CMK (cell line): ENCODE measurements at places on chromosomes 1 and 21.

DNA sequence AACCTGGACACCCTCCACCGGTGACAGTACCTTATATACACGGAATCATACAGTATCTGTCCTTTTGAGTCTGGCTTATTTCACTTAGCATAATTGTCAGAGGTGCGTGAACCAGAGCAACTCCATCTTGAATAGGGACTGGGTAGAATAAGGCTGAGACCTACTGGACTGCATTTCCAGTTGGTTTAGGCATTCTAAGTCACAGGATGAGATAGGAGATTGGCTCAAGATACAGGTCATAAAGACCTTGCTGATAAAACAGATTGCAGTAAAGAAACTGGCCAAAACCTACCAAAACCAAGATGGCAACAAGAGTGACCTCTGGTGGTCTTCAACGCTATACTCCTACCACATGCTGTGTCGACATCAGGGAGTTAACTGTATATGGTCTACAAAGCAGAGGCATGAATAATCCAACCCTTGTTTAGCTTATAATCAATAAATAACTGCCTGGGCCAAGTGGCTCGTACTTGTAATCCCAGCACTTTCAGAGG is 1.4 kb upstream of the FDPS start:
- DNase-seq: no peak

GRCh38 chr1:22222723-22223122 is 79.8 kb upstream of the WNT4 start:
- no peak for DNase-seq

DNA sequence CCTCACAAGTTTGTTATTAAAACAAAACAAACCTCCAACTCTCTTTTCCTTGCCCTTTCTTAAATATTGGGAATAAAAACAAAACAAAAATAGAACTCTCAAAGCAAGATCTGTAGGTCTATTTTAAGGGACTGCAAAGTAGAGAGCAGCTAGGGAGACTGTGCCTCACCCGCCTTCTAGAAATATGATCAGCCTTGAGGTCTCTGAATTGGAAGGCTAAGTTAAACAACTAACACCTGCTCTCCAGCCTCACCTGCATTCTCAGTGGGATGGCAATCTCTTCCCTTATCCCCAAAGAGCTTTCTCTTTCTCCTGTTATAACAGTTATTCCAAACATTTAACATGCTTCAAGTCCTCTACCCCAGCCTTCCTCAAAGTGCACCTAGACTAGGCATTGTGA is 75.5 kb upstream of the TNR start:
- no peak for DNase-seq

GRCh38 chr1:151346769-151347522 is at the start of gene RFX5:
RFX5 (minus strand) TSS chr1:151347252; CDS start chr1:151346320, 932 bp downstream.
- peak; percentile 96 for DNase-seq

DNA sequence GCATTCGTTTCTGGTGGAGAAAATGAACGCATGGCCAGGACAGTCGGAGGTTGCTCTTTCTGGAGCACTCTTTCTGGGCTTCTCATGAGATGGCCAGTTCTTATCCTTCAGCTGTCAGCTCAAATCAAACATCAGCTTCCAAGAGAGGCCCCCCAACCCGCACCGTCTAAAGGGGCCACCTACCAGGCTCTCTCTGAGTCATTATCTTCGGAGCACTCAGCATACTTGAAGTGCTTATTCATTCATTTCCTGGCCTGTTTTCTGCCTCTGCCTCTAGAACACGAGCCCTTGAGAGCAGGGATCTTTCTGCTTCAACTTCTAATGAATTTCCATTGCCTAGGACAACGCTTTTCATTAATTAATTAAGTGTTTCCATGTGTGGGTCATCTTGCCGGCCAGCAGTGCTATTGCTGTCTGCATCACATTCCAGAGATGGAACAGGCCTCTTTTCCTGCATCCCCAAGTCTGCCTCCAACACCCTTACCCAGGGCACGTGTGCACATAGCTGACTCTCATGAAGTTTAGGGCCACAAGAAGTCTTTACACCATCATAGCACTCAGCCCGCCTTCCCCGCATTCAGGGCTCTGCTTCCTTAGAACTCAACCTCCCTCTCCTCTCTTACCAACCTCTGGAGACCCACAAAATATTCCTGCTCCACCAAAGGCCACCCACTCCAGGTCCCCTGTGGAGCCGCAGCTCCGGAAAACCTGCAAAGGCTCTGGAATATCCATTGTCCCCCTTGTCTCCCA is 52.1 kb upstream of the LAPTM5 start:
- DNase-seq: no peak

DNA sequence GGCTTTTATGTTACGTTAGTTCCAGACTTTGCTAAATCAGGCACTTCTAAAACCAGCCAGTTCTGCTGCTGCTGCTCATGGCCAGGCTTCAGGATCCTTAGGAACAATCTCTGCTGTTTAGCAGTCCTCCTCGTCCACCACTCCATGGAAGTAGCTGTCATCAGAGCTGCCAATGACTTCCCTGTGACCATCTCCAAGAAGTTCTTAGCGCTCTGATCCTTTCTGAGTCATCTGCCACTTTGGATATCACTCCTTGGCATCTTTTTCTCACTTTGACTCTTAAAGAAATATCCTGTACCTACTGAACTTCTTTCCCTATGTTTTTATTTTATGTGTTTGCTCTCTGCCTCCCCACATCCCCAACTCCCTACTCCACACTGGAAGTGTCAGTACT is 14.7 kb upstream of the IRF2BP2 start:
- DNase-seq: no peak

GRCh38 chr1:169305356-169305755 is 62.2 kb downstream of the NME7 start:
- DNase-seq: no peak

DNA sequence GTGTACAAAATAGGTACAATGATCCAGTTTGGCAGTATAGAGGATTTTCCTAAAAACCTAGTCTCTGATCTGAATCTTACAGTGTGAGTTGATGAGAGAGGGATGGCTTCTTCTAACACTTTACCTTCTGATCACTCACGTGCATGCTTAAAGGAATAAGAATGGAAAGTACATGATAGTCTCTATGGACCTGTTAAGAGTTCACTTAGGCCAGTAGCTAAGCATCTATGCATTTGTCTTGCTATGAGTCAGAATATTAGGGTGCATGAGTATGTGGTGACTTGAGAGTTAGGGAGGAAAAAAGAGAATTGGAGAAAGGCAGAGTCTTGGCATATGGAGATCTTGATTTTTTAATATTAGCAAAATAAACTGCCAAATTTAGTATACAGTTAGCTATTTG is 206.3 kb downstream of the COL11A1 start:
- DNase-seq: no peak

DNA sequence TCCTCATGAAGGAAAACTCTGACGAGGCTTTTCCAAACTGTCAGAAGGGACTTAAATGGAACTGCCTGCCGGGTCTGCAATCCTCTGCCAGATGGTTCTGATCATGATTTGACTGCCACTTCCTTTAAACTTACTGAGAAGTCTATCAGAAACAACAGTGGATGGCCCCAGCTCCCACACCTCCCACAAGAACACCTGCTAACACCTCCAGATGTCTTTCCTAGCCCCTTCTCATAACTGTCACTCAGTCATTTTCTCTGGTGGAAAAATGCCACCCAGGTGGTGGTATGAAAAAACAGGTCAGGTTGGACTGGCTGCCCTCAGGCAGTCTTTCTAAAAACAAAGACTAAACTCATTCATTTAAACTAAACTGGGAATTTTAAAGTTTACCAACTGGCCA is 66.7 kb upstream of the ABCD3 start:
- DNase-seq: no peak

DNA sequence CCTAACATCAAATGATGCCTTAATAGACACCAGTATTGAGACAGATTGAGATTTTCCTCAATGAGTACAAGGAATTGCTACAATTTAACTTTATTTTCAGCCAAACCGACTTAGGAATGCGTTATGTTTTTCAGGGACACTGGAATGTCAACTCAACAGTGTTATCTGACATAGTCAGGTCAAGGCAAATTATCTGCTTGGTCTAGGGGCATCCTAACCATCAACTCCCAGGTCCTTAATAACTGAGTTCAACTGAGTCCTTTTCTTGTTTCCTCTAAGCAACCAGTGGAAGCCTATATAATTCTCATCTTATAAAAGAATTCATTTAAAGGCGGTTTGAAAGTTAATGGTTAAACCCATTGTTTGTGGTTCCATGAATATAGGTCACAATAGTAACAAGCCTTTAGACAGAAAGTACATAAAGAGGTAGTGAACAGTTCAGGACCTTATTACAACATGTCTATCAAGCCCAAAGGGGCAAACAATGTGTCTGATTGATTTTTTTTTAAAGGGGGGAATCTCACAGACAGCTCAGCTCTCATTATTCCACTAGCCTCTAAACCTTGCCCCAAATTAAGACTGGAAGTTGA is 32.3 kb upstream of the NR5A2 start:
- DNase-seq: no peak

DNA sequence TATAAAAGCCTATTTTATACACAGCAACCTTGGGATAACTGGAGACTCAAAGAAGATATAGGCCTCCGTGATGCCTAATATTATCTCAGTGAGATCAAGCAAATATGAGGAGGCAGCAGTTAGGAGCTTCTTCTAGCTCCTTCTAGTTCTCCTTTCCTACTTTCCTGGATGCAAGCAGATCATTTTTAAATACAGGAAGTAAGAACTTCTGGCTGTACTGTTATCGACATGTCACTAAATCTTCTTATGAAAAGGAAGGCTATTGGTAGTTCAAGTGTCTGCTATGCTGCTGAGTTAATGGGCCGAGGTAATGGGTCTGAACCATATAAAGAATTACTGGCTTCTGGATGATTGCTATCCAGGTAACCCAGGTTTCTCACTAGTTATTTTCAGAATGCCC is 15.9 kb downstream of the HSPA13 start:
- DNase-seq: no peak

DNA sequence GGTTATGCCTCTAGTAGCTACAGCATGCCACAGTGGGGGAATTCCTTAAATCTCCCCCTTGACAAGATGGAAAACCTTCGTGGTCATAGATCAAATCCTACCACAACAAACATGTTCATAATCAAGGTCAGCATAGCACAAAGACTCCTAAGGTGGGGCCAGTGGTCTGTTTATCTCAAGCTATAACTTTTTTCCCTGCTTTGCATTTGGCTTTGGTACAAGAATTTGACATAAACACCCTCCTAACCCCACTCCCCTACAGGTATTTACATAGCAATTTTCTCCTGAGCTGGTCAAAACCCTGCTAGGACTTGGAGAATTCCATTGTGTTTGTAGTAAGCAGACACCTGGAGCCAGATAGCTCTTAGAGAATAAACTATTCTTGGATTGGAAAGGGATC is 58.5 kb downstream of the HIVEP3 start:
- no peak for DNase-seq

DNA sequence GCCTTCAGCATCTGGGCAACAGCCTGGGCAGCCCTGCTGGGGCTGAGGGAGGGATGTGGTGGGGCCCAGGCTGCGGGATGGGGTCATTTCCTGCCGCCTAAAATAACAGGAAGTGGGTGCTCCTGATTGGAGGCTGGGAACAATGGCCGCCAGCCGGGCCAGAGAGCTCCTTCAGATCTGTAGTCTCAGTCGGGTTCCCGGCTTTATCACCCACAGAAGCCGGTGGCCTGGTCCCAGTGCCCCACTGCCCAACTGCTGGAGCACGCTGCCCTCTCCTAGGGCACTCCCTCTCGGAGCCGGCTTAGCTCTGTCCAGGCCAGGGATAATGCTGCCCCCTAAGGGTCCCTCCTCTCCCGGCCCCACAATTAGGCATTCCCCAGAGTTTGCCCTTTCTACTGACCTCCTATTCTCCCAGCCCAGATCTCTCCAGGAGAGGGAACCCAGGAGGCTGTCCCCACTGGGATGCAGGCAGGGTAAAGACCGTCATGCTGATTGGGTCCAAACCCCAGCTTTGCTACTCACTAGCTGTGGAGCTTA is 5.1 kb downstream of the MAP7D1 start:
- DNase-seq: no peak

GRCh38 chr1:37472281-37472680 is 2.1 kb upstream of the ZC3H12A start:
- DNase-seq: no peak

GRCh38 chr1:46723901-46724300 is 5.0 kb upstream of the EFCAB14 start:
- no peak for DNase-seq

- no peak for DNase-seq
Observed at GRCh38 chr1:203168256-203168786, 7.3 kb downstream of the MYBPH start.

DNA sequence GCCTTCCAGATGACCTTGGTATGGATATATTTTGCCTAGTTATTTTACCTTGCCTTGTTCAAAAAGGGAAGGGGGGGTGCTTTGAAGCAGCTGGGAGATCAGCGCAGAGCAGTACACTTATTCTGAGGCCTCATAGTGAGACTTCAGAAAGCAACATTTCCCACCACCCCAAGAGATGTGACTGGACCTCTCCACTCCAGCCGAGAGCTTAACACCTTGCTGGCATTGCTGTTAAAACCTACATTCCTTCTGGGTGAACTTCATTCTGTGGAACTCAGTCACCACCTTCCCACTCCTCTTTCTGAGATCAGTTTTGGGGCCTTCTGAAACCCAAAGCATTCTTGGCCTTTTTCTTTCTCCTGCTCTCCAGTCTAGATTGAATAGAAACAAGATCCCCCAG is 148.7 kb downstream of the BARHL2 start:
- no peak for DNase-seq

DNA sequence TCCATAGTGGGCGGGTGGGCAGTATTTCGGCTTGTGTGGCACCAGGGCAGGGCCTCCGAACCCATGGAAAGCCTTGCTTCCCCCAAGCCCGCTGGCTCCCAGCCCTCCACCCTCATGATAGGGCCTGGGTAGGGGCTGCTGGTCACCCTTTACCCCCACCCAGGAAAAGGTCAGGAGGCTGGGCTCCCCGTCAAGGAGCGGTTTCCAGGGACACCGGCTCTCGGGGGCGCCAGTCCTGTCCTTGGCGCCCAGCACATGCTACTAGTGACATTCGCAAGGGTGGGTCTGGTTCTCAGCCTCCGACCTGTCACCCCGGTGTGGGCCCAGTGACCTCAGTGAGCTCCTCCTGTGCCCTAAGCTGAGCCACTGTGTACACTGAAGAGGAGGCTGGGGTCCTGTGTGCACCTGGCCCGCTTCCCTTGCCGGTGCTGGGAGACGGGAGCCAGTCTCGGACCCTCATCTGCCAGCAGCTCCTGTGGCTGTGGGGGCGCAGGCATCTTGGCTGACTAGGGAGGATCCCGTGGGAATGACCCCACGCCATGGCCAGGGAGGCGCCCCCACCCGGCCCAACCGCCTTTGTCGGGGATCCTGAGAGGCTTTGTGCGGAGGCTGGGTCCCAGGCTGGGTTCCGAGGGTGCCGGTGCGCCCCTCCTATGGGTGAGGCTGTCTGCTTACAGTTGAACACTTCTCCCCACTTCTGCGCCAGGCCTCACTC is 54.6 kb downstream of the SKI start:
- DNase-seq: no peak

DNA sequence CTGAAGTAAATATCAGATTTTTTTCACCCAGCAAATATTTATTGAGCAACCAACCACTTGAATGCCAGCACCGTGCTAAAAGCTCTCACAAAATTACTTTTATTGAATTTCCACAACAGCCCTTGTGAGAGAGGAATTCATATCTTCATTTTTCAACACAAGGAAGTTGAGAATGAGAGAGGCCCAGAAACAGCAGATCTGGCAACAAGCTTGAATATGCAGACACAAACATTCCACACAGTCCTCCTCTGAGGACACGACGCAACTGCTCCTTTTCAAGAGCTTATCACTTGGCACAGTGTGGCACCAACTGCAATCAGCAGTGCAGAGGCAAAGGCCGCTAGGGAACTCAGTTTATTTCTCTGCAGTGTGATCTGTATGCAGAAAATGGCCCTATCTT is 32.2 kb upstream of the IFNAR2 start:
- no peak for DNase-seq

GRCh38 chr1:186792870-186793581 is 35.7 kb upstream of the PLA2G4A start:
- no peak for DNase-seq
